ENCODE measurements at places on chromosomes 7 and 10.

DNA sequence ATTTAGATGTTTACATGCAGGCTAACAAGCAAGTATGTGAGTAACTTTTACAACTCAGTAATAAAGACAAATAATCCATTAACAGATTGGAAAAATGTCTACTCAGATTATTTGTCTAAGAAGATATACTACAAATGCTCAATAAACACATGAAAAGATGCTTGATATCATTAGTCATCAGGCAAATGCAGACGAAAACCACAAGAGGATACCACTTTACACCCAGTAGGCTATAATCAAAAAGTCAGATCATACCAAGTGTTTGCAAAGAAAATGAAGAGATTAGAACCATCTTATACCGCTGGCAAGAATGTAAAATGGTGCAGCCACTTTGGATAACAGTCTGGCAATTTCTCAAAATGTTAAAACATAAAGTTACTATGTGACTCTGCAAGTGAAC is 84.1 kb downstream of the MALSU1 start:
- DNase-seq = peak; percentile 46

DNA sequence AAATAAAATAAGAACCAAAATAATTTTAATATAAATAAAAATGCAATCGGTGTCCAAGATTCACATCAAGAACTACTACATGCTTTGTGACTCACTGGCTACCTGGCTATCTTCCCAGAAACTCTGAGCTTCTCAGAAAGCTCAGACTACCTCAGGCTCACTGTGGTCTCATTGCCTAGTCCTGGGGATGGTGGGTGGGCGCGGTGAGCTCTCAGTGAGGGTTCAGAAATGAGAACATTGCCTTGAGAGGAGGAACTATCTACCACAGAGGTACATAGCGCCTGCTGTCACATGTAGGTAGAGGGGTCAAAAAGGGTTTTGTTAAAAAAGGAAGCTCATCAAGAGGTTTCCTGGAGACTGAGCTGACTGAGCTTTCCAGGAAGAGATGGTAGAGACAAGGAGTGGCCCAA is 108.0 kb downstream of the WDFY4 start:
- peak; percentile 57 for DNase-seq

- DNase-seq = no peak
Measured at GRCh38 chr7:159017741-159018140, 126.9 kb downstream of the VIPR2 start.

DNA sequence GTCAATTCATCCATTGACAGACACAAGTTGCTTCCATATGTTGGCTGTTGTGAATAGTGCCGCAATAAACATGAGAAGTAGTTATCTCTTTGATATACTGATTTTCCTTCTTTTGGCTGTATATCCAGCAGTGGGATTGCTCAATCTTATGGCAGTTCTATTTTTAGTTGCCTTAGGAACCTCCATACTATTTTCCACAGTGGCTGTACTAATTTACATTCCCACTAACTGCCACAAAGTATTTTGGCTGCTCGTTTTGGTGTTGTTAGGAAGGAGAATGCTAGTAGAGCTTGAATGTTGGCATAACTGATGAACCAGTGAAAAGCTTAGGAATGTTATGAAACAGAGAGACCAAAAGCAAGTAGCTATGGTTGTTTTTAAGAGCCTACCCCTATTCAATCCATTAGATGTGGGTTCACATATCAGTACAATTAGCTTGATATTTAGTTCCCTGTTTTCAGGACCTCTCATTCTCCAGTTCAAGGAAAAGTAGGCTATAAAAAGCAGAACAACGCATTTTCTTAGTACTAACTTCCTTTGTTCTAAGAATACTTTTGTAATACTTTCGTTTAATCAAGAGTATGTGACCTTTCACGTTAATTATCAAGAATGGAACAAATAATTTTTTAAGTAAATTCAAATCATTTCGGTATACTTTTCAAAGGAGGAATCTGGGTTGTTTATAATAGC is 100.3 kb downstream of the FAS start:
- DNase-seq = no peak

- DNase-seq = no peak
Measured at GRCh38 chr10:78843495-78843894, 225.3 kb upstream of the ZMIZ1 start.

- DNase-seq = no peak
Measured at GRCh38 chr10:90526721-90527120, 331.1 kb downstream of the HTR7 start.

- DNase-seq = no peak
Measured at GRCh38 chr7:92282930-92283329, 37.2 kb downstream of the ANKIB1 start.

DNA sequence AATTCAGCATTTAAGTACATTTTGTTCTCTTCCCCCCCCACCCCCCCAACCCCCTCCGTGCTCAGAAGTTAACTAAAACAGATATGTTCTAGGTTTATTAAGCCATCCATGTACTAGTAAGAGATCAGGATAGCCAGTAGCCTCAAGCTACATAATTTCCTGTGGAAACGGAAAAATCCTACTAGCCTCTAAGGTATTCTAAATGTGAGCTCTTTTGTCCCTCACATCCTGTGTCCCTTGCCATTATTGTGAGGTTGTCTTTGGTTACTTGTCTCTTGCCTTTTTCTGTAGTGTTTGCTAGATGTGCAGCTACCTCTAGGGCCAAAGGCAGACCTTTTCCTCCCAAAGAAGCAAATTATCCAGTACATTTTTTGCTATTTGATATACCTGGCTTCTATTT is 92.1 kb downstream of the BTRC start:
- no peak for DNase-seq

DNA sequence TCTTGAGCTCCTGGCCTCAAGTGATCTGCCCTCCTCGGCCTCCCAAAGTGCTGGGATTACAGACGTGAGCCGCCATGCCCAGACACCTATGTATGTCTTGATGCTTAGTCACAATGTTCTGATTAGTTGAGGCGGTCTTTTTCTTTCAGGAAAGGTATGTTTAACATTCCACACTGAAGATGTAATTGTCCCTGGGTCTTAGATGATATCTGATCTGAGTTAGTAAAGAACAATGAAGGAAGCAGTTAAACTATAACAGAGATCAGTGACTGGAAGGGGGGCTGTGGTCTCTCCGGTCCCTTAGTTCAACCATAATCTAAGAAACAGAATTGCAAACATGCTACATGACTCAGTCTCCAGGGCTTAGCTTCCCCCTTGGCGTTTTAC is 31.5 kb upstream of the SH2D4B start:
- DNase-seq = peak; percentile 79

GRCh38 chr7:46131916-46132795 is 211.1 kb upstream of the IGFBP3 start:
- no peak for DNase-seq

GRCh38 chr7:69277366-69277765 is 320.9 kb upstream of the AUTS2 start:
- DNase-seq = no peak

GRCh38 chr10:133359554-133359971 is 1.7 kb upstream of the FUOM start:
- DNase-seq = no peak

- DNase-seq = no peak
Measured at GRCh38 chr10:87847550-87847949, 15.8 kb downstream of the KLLN start.

GRCh38 chr7:93736668-93737369 is 153.7 kb downstream of the TFPI2 start:
- no peak for DNase-seq

DNA sequence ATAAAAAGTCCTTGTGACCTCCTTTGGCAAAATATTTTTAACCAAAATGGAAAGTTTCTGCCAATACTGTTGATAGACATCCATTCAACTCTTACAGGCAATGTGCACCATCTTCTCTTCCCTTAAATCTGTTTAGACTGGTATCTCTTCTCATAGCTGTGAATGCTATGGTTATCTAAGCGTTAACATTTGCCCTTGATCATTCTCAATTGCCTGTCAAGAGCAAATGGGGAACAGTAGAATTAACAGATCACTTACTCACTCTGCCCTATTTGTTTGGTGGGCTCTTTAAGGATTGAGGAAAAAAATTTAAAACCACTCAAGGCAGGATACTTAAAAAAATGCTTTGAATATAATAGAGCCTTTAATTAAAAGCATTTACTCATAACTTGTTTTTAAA is 808.4 kb downstream of the NXPH1 start:
- DNase-seq = no peak

- peak; percentile 34 for DNase-seq
Measured at GRCh38 chr7:83271212-83272099, 108.8 kb upstream of the PCLO start.

GRCh38 chr7:95446618-95447017 is 11.8 kb upstream of the PON2 start:
- no peak for DNase-seq

- DNase-seq = no peak
Measured at GRCh38 chr10:128087146-128087883, 38.9 kb downstream of the MKI67 start.

GRCh38 chr10:48804740-48805182 is 120.1 kb downstream of the WDFY4 start:
- DNase-seq = no peak

DNA sequence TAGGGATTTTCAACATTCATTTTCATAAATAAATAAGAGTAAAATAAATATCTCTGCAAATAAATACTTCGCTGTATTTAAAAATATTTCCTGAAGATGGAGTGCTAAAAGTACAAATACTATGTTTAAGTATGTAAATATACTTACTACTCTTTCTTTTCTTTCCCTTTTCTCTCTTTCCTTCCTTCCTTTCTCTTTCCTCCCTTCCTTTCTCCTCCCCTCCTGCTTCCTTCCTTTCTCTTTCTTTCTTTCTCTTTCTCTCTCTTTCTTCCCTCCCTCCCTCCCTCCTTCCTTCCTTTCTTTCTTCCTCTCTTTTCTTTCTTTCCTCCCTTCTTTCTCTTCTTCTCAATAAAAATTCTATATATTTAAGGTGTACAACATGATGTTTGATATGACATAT is 496.1 kb downstream of the CCSER2 start:
- no peak for DNase-seq

DNA sequence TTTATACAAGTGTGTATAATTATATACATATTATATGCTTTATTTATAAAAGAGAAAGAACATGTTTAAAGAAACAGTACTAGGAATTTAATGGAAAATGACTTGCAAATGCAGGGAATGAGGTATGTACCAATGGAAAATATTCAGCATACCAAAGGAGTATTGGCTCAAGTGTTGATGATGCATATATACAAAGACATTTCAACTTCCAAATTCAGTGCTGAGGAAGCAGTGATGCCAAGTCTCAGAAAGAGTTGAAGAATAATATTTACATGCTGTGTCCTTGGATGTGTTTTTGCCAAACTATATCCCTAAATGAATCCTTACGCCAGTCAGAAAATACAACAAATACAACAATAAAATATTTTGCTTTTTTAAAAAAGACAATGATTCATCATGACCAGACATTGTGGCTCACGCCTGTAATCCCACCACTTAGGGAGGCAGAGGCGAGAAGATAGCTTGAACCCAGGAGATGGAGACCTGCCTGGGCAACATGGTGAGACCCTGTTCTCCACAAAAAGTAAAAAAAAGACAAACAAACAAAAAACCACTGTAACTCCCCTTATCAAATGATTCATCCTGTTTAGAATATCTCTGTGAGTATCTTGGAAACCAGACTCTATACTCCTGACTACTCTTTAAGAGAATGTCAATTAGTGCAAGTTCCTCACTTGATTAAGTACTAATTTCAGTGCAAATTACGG is 157.2 kb downstream of the CHRM2 start:
- no peak for DNase-seq

DNA sequence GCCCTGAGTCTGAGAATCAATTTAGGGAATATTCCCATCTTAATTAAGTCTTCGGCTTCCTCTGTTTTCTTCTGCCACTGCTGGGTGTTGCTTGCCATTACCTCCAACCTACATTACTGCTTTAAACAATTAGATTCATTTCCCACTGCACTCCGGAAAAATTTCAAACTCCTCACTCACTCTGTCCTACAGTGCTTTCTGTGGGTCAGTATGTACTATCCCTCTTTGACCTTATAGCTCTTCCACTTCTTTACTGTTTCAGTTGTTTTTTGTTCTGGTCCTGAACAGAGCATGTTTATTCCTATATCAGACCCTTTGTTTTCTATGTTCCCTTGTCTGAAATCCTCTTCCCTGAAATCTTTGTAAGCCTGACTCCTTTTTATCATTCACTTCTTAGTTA is 160.6 kb downstream of the MAGI2 start:
- no peak for DNase-seq

DNA sequence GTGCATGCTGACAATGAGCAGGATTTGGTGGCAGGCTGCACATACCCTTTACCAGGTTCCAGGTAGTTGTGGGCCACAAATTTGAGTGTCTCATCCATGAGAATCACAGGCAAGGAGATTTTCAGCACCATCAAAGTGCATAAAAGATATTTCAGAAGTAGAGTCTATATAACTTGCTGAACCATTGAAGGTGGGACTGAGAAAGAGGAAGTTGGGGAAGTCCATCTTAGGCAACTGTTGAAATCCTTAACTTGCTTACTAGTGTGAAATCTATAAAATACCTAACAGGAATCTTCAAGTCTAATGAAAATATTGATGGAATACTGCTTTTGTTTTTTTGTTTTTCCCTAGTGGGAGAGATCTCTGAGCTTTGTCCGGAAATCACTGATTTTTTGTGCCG is 325.1 kb upstream of the PLXDC2 start:
- no peak for DNase-seq

DNA sequence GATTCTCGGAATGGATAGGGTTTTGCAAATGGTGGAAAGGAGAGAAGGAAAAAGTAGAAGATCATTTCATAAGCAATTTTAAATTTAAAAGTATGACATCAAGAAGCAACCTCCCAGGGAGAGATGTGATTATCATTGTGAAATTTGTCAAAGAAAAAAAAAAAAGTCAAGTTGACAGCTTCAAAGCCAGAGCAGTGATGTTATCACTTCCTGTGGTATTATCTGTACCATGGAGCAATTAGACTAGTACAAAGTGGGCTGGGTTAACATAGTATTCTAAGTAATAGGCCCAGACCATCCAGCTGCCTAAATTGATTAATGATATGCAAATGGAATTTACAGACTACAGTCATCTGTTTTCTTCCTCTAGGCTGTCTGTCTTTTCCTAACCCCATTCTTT is 84.0 kb upstream of the NPY start:
- no peak for DNase-seq

- no peak for DNase-seq
Measured at GRCh38 chr10:75977139-75977538, 545.7 kb downstream of the LRMDA start.

GRCh38 chr7:103307503-103308231 is 10.4 kb downstream of the PMPCB start:
- no peak for DNase-seq

- no peak for DNase-seq
Measured at GRCh38 chr10:6625428-6625827, 45.4 kb upstream of the PRKCQ start.

GRCh38 chr10:59387951-59388670 is 25.8 kb upstream of the FAM13C start:
- DNase-seq = peak; percentile 94
